Pancreas (tissue), 10 donors: ENCODE measurements at places on chromosomes 1 and 21. TPM values are rescaled to one million over a fixed set of nuclear protein-coding genes. Genes with fewer than 3 reads are reported as not detected.

DNA sequence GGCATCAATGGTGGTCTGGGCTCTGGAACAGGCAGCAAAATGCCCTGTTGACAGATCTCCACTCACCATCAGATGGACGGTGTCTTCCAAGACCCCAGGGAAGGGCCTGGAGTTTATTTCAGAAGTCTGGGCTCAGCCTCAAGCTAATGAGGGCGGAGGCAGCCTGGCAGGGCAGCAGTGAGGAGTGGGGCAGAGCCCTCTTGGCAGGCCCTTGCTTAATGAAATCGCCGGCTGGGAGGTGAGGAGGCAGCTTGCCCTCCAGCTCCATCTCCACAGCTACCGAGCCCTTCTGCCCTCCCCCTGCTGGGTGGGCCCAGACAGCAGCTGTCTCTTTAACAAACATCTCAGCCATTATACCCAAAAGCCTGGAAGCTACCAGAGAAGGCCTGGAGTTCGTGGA, 22.0 kb upstream of the GRIK3 start:
- no peaks in the 10 kb centered on the region for H3K4me1 ChIP-seq
- DNase-seq: no peak
- no peak overlapping the region for H3K4me3 ChIP-seq
- H3K27ac ChIP-seq: no peak overlapping the region
- H3K27me3 ChIP-seq: no peaks in the 10 kb centered on the region

DNA sequence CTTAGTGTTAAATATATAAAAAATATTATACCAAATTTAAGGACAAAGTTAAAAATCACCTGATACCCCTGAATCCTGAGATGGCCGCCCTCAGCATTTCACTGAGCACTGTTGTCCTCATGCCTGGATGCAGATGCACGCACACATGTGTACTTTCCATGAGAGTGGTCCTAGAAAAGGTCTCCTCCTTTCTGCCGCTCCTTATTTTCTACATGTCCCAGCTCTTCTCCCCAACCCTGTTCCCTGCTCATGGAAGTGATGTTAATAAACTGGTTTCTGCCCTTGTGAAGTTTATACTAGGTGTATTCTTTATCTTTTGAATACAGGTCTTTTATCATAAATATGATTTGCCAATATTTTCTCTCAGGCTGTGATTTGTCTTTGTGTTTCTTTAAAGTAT, 32.9 kb downstream of the DIP2A start:
- no peak overlapping the region for H3K4me3 ChIP-seq
- H3K27ac ChIP-seq: no peak overlapping the region
- no peaks in the 10 kb centered on the region for H3K4me1 ChIP-seq
- H3K36me3 ChIP-seq: no peaks in the 10 kb centered on the region

The FBXO42 gene
- total RNA-seq: 11.9 TPM

The HSPA6 gene
- 0.19 TPM for total RNA-seq

DNA sequence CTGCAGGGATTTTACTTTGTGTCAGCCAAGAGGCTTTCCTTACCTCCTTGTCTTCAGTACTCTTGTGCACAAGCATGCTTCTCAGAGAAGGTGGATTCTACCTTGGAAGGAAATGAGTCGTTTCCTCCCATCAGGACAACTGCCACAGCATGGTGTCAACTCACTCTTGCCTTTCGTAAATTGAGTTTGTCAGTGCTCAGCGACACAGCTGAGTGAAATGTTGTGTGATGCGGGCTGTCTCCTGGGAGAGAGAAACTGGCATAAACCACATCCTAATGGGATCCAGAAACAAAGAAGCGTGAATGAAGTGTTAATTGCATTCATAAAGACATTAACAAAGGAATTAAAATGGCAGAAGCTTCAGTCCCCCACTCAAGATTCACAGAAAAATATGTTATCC, 51.5 kb upstream of the SLC22A15 start:
- no peak overlapping the region for H3K4me3 ChIP-seq
- DNase-seq: no peak
- H3K27ac ChIP-seq: no peak overlapping the region
- H3K36me3 ChIP-seq: no peaks in the 10 kb centered on the region
- H3K4me1 ChIP-seq: no peaks in the 10 kb centered on the region

GRCh38 chr1:11211925-11212587, 22.9 kb downstream of the ANGPTL7 start:
- no peaks in the 10 kb centered on the region for H3K4me1 ChIP-seq
- H3K4me3 ChIP-seq: no peak overlapping the region
- no peaks in the 10 kb centered on the region for H3K27me3 ChIP-seq

The PCAT6 gene
- 0.51 TPM for total RNA-seq

GRCh38 chr1:160428655-160429054, 28.3 kb downstream of the VANGL2 start:
- peaks cover 6% of the 10 kb centered on the region for H3K4me1 ChIP-seq
- no peak for DNase-seq
- no peaks in the 10 kb centered on the region for H3K36me3 ChIP-seq
- H3K27me3 ChIP-seq: no peaks in the 10 kb centered on the region

The KCNK1 gene
- total RNA-seq: 6.2 TPM
